ENCODE measurements at places on chromosomes 4 and X. TPM values are rescaled to one million over a fixed set of nuclear protein-coding genes. Genes with fewer than 3 reads are reported as not detected.

The TBC1D9 gene
- 6.2 TPM for total RNA-seq

The HMGB3 gene
- total RNA-seq = 125 TPM

The CSAG1 gene
- total RNA-seq = not detected

The AADAT gene
- total RNA-seq = 8.0 TPM

The GAGE1 gene
- not detected for total RNA-seq

The CLDN2 gene
- total RNA-seq = 7.4 TPM

The CTAG2 gene
- total RNA-seq = not detected

The FAM149A gene
- 1.1 TPM for total RNA-seq

The NEUROG2 gene
- total RNA-seq = 0.06 TPM

The MTMR8 gene
- 0.53 TPM for total RNA-seq

The NALF2 gene
- total RNA-seq = 5.2 TPM

The C1QTNF7 gene
- not detected for total RNA-seq

The TXK gene
- 0.15 TPM for total RNA-seq

The PTCHD1 gene
- not detected for total RNA-seq

The SPANXA2 gene
- total RNA-seq = 0.20 TPM

The CD38 gene
- total RNA-seq = 13.5 TPM

The DTHD1 gene
- total RNA-seq = not detected

The MGARP gene
- total RNA-seq = 0.95 TPM

The ERCC6L gene
- 15.0 TPM for total RNA-seq

The PNMA6A gene
- 4.9 TPM for total RNA-seq

The HELT gene
- not detected for total RNA-seq

The ANXA5 gene
- total RNA-seq = 513 TPM

The CRLF2 gene
- total RNA-seq = 0.82 TPM

The GK gene
- total RNA-seq = 2.0 TPM
